OCI-M1 (cell line): ENCODE measurements at places on chromosomes 11 and 22.
A peak's percentile ranks its signal among the peaks of the same experiment; 100 is the strongest.

GRCh38 chr11:76288166-76288980 lies 82.1 kb upstream of the WNT11 start:
- no peak for DNase-seq

GRCh38 chr22:47994045-47994444 lies 1231.6 kb downstream of the TBC1D22A start:
- no peak for DNase-seq

DNA sequence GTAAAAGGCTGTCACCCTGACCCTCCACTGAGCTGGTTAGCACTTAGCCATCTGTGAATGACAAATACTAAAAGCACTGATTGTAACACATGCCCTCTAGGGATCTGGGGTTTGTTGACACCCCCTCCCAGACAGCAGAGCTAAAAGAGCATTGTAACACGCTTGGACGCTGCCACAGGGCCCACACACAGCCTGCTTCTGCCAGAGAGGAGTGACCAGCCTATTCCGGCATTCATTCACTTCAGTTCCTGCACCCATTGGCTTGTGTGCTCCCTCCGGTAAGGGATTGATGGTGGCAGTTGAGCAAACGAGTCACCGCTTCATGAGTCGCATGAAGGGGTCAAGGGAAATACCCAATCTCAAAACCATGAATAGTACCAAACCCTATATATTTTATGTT lies 15.8 kb downstream of the OR10D3 start:
- no peak for DNase-seq

- peak; percentile 59 for DNase-seq
Observed at GRCh38 chr11:107741044-107741823, 29.4 kb upstream of the SLN start.

DNA sequence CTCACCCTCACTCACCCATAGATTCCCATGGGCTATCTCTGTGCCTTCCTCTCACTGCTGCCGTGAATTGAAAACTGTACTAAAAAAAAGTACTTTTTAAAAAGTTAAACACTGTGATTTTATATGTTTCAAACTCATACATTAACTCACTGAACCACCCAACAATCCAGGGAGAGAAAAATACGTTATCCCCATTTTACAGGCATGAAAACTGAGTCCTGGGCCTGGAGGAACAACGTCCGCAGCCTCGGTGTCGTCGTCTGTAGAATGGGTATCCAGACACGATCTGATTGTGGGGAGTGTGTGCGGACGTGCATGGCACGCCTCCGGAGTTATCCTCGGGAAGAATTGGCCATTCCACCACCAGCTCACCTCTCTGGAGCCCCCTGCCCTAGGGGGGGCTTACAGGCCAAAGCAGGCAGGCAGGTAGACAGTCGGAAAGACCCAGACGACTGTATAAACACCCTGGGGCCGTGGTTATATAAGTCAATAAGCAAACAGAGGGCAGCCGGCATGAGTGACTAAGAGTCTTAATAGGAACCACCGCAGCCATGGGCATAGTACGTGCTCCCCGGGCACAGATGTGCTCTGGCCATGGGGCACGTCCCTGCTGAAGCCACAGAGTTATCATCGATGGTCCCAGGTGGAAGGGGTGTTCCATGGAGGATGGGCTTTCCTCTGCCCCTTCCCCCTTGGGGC lies 7.1 kb upstream of the PDGFB start:
- no peak for DNase-seq

DNA sequence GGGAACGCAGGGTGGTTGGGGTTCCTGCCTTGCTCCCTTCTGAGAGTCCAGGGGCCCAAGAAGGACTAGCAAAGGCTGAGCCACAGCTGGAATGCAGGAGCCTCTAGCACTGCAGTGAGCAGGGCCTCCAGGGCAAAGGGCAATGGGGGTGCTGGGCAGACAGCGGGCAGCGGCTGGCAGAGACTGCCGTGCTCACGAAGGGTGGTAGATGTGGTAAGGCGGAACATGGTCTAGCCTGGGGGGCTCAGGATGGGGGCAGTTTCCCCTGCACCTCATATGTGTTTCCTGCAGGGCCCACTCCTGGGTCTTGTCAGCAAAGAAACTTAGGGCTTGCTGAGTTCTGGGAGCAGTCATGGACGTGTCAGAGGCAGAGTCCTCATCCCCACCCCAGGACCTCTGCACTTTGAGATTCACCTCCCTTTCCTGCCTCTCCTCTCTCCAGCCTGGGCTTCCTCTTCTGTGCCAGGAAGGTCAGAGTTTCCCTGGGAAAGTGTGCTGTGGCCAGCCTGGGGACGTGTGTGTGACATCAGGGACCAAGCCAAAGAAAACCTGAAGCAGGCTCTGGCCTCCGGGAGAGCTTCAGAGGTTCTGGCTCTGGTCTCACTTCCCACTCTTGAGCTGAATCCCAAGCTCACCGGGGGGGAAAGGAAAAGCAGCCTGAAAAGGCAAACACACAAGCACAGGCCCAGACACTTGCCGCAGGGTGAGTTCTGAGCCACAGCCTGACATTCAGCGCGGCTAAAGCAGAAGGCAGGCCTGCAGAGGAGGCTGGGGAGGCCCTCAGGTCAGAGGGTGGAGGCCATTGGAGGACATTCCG lies 4.4 kb downstream of the MOGAT2 start:
- DNase-seq = no peak

- no peak for DNase-seq
Observed at GRCh38 chr11:24289301-24289700, 207.6 kb upstream of the LUZP2 start.

DNA sequence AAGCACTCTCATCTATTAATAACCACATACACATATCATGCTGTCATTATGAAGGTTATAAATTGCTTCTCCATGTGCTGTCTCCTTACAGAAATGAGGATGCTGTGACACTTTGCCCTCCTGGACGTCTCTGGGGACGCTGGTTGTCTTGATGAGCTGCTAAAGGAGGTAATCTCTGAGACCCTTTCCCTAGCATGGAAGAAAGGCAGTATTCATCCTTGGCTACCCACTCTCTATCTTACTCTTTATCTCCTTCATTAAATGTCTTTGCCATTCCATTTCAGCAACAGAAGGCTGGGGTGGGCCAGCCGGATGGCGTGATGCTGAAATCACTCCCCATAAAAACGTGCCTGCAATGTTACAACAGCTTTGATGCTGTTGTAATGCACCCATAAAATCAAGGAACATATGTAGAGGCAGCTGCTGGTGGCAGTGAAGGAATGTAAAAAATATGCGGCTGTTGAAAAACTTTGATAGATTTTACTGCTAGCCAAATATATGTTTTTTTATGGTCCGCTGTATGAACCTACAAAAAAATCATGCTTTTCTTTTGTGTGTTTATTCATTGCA lies 715.1 kb upstream of the API5 start:
- no peak for DNase-seq

GRCh38 chr22:44497218-44497904 lies 672 bp downstream of the RTL6 start:
- no peak for DNase-seq

DNA sequence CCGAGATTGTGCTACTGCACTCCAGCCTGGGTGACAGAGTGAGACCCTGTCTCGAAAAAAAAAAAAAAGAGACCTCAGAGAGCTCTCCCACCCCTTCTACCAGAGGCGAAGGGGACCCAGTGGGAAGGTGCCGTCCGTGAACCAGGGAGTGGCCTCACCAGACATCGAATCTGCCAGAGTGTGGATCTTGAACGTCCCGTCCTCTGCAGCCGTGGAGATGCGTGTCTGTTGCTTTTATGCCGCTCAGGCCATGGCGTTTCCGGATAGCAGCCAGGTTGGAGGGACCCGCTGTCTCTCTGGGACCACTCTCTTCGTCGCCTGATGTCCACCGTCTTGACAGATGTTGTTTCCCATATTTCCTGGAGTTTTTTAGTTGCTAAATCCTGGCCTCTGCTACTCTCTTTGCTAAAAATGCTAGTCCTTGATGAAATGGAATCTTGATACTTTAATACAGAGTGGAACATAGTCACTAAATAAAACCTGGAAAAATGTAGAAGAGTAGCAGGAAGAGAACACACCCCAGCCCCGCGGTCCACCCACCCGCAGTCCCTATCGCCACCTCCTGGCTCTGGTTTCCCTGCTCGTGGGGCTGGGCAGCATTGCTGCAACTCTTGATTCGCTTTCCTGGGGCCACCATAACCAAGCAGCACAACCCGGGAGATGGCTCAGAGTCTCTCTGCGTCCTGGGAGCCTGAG lies 12.0 kb upstream of the MUC6 start:
- DNase-seq = no peak

DNA sequence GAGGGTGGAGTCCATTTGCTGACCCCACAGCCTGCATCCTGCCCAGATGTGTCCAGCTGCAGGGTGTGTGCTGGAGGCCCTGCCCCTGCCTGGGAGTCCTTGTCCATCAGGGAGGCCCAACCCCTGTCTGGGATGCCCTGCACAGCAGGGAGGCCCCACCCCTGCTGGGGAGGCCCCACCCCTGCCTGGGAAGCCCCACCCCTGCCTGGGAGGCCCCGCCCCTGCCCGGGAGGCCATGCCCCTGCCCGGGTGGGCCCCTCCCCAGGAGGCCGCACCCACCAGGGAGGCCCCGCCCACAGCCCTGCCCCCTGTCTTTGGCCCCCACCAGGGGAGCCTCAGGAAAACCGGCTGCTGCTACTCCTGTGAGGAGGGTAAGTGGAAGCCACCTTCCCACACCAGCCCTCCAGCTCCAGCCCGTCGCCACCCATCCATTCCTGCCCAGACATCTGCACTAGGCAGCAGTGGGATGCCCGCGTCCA lies 37.2 kb downstream of the MUC5B start:
- peak; percentile 44 for DNase-seq

DNA sequence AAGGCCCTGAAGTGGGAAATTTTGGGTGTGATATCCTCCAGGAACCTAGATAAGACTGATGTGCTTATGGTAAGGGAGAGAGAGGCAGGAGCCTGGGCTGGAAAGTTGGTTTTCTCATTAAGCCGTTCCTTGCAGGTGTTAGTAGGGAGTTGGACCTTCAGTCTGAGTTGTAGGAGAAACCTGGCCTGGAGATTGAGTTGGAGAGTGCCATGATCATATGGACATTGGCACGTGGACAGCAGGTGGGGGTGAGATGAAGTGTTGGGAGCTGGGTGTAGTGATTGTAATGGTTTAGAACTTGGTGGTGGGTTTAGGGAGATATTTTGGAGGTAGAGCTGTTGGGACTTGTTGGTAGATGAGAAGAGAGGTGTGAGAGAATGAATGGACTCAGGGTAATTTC lies 4.9 kb downstream of the PPP6R2 start:
- no peak for DNase-seq

GRCh38 chr22:24578355-24579257 lies 14.3 kb downstream of the LRRC75B start:
- no peak for DNase-seq
